ENCODE measurements at places on chromosomes 16 and 17. TPM values are rescaled to one million over a fixed set of nuclear protein-coding genes. Genes with fewer than 3 reads are reported as not detected.
A peak's percentile ranks its signal among the peaks of the same experiment; 100 is the strongest.

SEPTIN12 gene
- 0.27 TPM for total RNA-seq

DNA sequence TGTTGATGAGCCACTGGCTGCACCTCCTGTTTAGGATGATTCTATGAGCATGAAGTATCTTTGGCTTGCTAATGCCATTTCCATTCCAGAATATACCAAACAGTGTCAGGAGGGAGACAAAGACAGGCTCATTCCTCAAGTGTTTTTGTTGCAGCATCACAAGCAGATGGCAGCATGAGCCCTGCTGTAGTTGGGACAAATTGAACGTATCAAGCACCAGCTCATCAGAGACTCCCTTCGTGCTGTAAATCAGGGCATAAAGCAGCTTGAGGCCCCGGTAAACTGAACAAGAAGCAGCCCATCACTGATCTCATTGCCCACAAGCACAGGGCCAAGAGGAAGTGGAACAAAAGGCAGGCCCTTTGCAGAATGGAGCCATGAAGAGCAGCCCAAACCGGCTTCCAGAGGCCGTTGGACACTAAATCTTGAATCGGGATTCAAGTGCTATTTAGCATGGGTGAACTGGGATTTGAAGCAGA is 45.9 kb upstream of the HS3ST3A1 start:
- DNase-seq: no peak

- no peak for DNase-seq
Measured at GRCh38 chr16:11506741-11507305, 79.9 kb downstream of the LITAF start.

C16orf96 gene
- 0.17 TPM for total RNA-seq

GRCh38 chr17:59876107-59876506 is 16.6 kb downstream of the TUBD1 start:
- DNase-seq: no peak

ATP2A1 gene
- total RNA-seq: 1.4 TPM

- no peak for DNase-seq
Measured at GRCh38 chr16:15552507-15552906, 90.4 kb downstream of the MARF1 start.

DNA sequence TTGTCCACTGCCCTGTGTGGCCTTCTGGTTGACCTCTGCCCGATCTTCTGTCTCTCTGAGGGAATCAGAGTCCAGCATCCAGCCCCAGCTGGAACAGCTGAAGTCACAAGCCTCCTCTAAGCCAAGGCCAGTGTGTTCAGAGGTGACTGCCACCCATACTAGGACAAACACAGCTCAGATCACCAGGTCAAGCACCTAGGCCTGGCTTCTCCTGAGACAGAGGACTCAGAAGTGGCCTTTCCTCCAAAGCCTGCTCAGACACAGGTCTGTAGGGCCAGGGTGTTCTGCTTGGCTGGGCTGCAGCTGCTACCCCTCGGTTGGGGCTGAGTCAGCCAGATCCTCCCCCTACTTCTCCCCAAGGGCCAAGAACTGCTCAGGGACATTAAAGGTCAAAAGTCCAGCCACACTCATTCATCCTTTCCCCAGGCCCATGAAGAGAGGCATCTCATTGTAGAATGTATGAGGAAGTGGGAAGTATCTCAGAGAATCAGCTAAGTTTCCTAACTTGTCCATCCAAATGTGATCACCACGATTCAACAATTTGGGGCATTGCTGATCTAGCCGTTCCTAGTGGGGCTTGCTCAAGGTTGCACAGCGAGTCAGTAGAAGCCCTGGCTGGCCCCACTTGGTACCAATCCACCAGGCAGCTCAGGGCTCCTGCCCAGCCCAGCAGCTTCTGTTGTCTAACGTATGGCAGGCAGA is 7.6 kb downstream of the SLC46A1 start:
- no peak for DNase-seq

GRCh38 chr17:59432657-59433056 is 101.2 kb downstream of the YPEL2 start:
- DNase-seq: no peak

TBC1D3G gene
- not detected for total RNA-seq

- no peak for DNase-seq
Measured at GRCh38 chr17:51372345-51373004, 112.1 kb downstream of the UTP18 start.

GRCh38 chr16:58211846-58212245 is 13.9 kb upstream of the CSNK2A2 start:
- no peak for DNase-seq

GRCh38 chr17:57528058-57528451 is 217.0 kb downstream of the CCDC182 start:
- no peak for DNase-seq

DNA sequence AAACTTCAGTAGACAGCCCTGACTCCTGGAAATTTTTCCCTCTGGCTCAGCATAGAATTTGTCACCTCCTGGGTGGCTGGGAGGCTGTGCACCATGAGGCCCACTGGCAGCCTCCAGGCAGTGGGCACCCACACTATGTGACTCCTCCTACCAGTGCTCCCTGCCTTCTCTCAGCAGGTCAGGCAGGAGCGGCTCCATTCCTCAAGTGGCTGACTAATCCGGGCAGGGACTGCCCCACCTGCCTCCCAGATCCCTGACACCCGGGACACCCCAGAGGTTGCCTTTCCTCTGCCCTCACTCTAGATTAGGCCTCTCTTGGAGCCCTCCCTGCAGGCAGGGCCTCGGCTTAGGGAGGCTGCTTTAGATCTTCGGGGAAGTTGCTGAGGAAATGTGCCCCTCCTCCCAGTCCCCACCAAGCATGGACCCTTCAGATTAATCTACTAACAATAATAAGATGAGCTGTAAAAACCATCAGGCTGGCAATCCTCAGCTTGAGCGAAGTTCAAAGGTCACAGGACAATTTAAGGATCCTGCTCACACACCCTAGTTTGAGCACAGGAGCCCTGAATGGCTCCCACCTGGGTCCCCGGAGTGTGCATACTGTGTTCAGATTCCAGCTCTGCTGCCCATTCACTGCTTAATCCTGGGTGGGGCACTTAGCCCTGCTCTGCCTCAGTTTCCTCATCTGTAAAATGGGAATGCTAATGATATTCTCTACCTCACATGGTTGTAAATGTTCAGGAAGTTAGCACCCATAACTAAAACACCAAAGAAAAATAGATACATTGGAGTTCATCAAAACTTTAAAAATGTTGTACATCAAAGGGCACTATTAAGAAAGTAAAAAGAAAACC is 10.0 kb upstream of the MYCBPAP start:
- no peak for DNase-seq

ASPA gene
- total RNA-seq: not detected

DNA sequence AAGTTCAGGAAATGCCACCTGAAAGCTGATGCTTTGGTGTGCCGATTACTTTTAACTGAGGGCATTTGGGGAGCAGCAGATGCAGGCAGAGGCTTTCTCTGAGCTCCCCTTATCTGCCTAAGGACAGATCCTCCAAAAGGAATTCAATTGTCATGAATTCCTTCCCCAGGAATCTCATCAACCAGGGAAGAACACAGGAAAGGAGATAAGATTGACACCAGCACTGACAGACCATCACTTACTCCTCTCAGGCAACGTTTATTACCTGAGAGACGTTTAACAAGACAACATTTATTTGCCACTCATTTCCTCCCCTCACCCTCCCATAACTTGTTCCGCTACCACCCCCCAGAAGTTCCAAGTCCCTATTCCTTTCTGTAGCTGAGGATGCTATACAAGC is 17.6 kb upstream of the CDRT4 start:
- DNase-seq: no peak

ALDH3A2 gene
- total RNA-seq: 34.7 TPM

GRCh38 chr17:29612404-29613280 is 10.1 kb downstream of the CORO6 start:
- DNase-seq: no peak

CBX2 gene
- 0.81 TPM for total RNA-seq

DNA sequence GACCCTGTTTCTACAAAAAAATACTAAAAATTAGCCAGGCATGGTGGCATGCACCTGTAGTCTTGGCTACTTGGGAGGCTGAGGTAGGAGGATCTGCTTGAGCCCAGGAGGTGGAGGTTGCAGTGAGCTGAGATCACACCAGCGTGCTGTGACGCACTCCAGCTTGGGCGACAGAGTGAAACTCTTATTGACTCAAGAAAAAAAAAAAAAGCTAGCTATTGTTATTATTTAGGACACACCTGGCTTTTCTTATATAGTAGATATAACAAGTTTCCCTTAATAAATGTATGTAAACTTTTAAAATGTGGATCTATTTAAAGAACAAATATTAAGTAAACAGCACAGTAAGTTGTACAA is 1.8 kb downstream of the RABEP2 start:
- DNase-seq: no peak

- no peak for DNase-seq
Measured at GRCh38 chr16:66898933-66899309, 18.6 kb downstream of the PDP2 start.

- no peak for DNase-seq
Measured at GRCh38 chr16:50724306-50724705, 17.6 kb upstream of the CYLD start.

GRCh38 chr16:57960826-57961472 is 10.0 kb downstream of the CNGB1 start:
- DNase-seq: no peak

GRCh38 chr17:82228278-82228841 is 482 bp upstream of the SLC16A3 start:
- DNase-seq: peak; percentile 46

RAB26 gene
- total RNA-seq: not detected

CD300LG gene
- not detected for total RNA-seq

PIMREG gene
- not detected for total RNA-seq

CYBC1 gene
- total RNA-seq: 155 TPM

DNA sequence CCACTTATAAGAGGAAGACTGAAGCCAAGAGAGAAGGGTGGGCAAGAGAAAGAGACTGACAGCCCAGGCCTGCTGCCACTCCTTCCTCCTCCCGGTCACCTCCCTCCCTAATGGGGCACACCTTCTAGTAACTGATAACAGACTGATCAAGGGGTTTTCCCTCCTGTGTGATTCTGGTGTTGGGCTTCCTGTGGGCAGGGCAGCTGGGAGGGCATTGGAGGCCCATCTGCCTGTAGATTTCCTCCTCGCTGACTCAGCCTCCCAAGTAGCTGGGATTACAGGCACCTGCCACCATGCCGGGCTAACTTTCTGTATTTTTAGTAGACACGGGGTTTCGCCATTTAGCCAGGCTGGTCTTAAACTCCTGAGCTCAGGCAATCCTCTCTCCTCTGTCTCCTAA is 16.2 kb downstream of the CA4 start:
- DNase-seq: no peak

- DNase-seq: no peak
Measured at GRCh38 chr17:55420067-55420775, 1.4 kb downstream of the MMD start.

DNA sequence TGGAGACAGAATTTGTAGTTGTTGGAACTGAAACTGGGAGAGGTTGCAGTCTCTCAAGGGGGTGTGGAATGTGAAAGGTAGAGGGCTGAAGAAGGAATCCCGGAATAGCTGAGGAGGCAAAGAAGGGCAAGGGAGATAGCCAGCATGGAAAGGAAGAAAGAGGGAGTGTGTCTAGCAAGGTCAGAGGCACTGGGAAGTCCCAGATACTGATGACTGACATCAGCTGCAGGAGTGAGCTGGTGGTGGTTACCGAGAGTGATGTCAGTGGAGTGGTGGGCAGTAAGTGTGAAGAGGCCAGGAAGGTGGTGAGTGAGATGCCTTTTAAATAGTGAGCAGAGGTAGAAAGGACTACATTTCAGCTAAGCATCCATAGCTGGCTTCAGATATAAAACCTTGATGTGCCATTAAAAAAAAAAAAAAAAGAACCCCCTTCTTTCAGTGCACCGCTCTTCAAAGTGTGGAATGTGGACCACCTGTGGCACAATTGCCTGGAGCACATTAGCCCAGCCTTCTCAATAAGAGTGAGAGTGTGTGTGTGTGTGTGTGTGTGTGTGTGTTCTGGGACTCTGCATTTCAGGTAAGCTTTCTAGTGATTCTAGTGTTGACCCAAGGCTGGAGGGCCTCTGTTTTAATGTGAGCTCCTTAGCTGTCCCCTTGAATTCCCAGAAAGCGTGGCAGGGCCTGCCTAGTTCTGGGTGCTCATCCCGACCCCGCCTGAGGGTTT is 8.5 kb downstream of the PRMT7 start:
- DNase-seq: no peak

DNA sequence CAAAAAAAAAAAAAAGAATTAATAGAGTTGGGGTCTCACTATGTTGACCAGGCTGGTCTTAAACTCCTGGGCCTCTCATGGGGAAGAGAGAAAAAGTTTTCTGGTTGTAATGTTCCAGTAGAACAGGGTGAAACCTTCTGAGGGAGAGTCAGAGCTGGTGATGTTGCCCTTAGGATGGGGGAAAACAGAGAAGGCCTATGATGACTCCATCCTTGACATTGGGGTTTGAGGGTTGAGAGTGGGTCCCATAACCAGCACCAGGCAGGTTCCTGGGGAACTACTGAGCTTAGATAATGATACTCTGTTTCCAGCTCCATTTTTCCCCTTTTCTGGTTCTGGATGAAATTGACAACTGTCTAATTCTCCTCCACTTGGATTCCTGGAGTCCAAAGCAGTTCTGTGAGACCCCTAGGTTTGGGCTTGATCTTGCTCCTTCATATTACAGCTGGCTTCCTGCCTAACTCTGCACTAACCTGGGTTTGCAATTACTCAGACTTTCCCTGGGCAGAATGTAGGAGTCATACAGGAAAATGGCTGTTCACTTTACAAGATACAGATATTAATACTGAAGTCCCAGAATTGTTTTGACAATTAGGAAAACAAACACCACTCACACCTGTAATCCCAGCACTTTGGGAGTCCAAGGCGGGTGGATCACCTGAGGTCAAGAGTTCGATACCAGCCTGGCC is 62.8 kb upstream of the B4GALNT2 start:
- no peak for DNase-seq

DNA sequence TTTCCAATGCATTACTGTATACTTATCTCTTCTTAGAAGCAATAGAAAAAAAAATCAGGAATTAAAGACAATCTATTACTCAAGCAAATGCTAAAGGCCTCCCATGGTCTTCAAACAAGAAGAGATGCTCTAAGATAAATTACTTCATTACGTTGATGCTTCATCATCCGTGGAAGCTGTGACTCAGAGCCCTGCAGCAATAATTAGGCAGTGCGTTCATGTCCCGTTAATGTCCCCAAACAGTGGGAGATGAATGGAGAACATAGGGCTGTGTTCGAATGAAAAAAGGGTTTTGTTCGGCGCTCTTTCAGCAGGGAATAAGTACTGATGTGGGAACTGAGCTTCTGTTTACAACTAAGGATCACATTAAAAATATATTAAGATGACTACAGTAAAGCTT is 15.9 kb upstream of the PDXDC1 start:
- DNase-seq: no peak

MILR1 gene
- 0.67 TPM for total RNA-seq

TTLL6 gene
- total RNA-seq: not detected
